Activated T-cell treated with anti-CD3 and anti-CD28 coated beads for 24 hours (primary cell): ENCODE measurements at places on chromosomes 12 and 14.

GRCh38 chr14:59181791-59182190 lies 6.7 kb upstream of the DAAM1 start:
- no peak for DNase-seq

- DNase-seq = no peak
Observed at GRCh38 chr12:94157981-94158411, 9.6 kb downstream of the PLXNC1 start.

- DNase-seq = no peak
Observed at GRCh38 chr12:26748412-26748740, 84.6 kb downstream of the ITPR2 start.

- peak; percentile 45 for DNase-seq
Observed at GRCh38 chr12:21456291-21456780, 18.9 kb downstream of the PYROXD1 start.
